Suprapubic skin (tissue), 4 donors: ENCODE measurements at places on chromosomes 7 and 10.

GRCh38 chr10:1377231-1377630 lies 321.0 kb downstream of the WDR37 start:
- no peak for DNase-seq

GRCh38 chr7:44541876-44542610 lies 913 bp upstream of the NPC1L1 start:
- DNase-seq = no peak

DNA sequence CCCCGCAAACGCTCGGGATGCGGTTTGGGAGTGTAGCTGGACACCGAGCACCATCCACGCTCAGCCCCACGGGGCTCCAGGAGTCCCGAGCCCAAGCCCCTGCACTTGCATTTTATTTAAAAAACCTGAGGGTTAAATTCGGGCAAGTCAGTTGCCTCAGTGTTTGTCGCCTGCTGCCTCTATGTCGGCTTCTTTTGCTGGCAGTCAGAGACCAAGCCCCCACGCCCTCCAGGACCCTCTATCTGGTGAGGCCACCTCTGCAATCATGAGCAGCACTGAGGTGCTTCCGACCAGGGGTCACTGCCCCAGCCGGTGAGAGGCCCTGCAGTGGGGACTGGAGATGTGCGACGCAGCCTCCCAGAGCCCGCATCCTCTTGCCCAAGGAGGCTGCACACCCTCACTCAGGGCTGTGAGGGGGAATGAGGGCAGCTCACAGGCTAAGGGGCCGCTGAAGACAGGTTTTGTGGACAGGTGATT lies 13.3 kb upstream of the ZNF273 start:
- DNase-seq = peak; percentile 74

- DNase-seq = no peak
Measured at GRCh38 chr7:18399436-18400235, 95.9 kb upstream of the HDAC9 start.

GRCh38 chr10:128865436-128866195 lies 601.4 kb upstream of the MGMT start:
- DNase-seq = peak; percentile 61

DNA sequence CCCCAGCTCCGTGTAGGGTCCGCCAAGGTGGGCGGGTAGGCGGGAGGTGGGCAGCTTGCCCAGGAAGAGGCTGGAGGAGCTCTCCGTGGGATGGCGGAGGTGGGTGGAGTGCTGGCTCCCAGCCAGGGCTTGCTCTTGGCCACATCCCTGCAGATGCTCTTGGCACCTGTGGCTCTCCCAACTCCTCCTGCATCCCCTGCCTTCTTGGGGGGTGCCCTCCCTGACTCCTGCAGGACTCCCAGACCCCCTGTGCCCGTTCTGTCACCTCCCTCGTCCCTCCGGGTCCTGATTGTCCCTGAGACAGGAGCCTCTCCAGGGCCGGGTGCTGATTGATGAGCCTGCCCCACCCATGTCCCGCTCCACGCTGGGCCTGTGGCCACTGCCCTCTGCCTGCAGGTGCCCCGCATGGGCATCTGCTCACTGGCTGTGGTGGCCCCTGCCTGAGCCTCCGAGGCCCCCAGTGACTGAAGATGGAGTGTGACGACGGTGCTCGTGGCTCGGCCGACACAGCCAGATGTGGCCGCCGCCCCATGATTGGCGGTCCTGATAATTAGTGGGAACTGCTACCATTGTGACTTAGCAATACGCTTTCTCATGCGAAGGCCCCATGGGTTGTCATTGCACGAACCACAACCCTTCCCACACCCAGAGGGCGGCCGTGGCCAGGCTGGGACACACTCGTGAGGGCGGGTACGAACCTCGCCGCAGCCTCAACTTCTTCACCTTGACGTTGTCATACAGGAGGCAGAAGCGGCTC lies 23.6 kb downstream of the CFAP46 start:
- no peak for DNase-seq

DNA sequence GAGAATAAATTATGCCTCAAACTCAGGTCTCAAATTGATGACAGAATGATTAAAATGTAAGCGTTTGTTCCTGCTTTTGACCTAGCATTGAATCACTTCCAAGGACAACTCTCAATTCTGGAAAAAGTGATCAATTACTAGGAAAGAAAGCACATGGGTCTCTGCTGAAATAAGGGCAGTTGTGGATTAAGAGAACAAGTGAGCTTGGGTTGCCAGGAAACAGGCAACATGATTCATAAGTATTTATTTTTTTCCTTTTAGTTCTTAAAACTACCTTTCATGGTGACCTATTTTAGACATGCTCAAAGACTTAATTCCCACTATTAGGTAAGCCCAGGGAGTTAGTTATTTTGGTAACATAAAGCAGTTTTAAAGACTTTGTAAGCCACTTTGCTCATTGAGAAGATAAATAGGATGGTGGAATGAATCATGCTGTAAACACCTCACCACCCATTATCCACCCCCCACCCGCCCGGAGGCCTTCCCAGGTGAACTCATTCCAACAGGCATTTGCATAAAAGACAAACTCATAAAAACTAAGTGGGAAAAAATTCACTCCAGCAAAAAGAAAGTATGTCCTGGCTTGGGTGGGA lies 728.3 kb downstream of the SORCS1 start:
- no peak for DNase-seq

DNA sequence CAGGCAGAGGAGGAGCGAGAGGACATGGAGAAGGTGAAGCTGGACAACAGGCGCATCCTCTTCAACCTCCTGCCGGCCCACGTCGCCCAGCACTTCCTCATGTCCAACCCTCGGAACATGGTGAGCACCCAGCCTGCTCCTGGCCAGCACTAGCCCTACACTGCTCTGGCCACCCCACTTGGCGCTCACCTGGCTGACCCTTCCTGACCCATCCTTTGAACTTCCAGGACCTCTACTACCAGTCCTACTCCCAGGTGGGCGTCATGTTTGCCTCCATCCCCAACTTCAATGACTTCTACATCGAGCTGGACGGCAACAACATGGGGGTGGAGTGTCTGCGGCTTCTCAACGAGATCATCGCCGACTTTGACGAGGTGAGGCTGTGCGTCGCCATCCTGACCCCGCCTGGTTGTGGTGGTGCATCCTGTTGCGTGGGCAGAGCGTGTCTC lies 129.2 kb downstream of the ADCY1 start:
- DNase-seq = peak; percentile 56

DNA sequence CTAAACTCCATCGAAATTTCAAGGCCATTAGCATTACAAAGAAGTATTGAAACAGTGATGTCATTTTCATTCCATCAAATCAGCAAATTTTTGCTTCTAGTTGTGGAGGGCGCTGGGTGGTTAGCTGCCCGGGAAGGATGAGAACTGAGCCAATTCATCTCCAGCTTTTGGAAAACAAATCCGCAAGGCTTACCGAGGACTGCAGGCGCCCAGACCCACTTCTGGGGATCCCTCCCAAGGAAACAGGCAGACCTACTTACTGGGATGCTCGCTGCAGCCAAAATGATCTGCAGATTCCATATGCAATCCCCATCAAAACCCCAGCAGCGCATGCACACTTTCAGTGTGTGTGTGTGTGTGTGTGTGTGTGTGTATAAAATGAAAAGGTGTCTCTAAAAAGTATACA lies 19.2 kb downstream of the TNRC18 start:
- DNase-seq = no peak

DNA sequence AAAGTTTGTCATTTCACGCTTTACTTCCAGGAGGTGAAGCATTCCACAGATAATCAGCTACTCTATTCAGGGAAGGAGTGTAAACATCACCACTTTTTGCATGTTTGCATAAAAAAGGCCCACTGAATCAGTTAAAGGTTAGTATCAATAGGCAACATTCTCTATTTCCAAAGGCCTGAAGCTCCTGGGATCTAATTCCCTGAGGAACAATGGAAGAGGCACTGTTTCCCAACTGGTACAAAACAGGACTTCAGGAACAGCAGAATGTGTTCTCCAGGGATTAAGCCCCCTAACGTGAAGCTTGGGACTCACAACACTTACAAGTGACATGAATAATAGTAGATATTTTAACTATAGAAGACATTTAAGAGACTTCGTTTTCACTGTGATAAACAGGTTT lies 6.1 kb downstream of the LRRN3 start:
- no peak for DNase-seq

DNA sequence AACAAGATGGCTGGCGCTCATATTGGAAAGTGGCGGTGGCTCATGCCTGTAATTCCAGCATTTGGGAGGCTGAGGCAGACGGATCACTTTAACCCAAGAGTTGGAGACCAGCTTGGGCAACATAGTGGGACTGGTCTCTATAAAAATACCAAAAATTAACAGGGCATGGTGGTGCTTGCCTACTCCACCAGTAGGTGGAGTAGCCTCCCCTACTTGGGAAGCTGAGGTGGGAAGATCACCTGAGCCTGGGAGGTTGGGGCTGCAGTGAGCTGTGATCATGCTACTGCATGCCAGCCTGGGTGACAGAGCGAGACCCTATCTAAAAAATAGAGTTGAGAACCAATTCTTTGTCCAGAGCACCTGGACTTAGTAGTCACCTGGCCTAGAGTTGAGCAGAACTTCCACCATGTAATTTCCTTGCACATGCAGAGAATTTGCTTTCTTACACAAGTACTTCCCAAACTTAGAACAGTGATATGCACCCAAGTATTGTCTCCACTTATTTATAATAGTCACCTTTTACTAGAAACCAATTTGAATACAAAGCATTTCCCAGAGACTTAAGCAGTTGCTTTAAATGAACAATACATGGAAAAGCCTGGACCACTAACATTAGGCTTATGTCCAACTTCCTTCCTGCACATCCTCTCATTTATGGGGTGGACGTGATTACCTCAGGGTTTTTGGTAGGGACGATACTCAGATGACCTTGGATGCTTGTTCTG lies 15.9 kb downstream of the LAMB4 start:
- no peak for DNase-seq

DNA sequence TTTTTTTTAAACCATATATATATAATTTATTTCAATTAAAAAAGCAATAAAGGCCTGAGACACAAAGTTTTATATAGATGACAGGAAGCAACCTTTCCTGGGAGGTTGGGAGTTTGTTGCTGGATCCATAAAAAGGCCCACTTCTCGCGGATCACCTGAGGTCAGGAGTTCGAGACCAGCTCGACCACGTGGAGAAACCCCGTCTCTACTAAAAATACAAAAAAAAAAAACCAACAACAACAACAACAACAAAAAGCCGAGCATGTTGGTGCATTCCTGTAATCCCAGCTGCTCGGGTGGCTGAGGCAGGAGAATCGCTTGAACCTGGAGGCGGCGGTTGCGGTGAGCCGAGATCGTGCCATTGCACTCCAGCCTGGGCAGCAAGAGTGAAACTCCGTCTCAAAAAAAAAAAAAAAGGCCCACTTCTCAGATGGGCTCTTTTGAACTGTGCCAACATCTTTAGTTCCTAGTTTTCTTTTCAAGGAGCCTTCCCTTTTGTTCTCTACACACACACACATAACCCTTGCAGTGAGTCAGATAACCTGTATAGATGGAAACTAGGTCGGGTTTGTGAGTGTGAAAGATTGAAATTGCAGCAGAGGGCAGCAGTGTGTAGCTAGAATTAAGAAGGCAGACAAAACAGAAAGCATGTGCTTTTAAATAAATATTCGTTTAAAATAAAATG lies 1.2 kb upstream of the SMNDC1 start:
- DNase-seq = no peak

- no peak for DNase-seq
Measured at GRCh38 chr7:136036336-136036735, 59.2 kb upstream of the MTPN start.

GRCh38 chr7:460374-461116 lies 59.1 kb downstream of the PDGFA start:
- no peak for DNase-seq

GRCh38 chr7:129862682-129863081 lies 90.1 kb downstream of the UBE2H start:
- DNase-seq = no peak

DNA sequence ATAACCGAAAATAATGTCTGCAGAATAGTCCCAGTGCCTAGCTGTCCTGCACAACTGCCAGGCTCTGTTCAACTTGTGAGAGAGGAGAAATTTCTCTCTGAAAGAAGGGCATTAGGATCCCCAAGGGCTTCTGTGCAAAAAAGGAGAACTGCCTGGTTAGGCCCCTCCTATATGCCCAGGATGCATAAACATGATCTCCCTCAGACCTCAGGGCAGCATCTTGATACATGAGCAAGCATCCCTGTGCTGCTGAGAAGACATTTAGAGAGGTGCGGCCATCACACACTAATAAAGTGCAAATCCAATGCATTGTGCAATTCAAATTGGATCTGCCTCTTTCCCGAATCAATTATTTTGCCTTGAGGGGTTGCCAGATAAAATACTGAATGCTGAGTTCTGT lies 553.6 kb downstream of the TNS3 start:
- DNase-seq = no peak

- no peak for DNase-seq
Measured at GRCh38 chr10:31769564-31769963, 159.1 kb downstream of the ARHGAP12 start.

DNA sequence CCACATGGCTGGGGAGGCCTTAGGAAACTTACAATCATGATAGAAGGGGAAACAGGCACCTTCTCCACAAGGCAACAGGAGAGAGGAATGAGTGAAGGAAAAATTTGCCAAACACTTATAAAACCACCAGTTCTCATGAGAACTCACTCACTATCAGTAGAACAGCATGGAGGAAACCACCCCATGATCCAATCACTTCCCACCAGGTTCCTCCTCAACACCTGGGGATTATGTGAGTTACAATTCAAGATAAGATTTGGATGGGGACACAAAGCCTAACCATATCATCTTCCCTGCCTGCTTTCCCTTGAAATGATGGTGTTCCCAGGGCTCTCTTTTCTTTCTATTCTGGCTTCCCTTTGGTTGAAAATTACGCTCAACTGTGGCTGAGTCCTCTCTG lies 262.7 kb upstream of the HABP2 start:
- DNase-seq = no peak

DNA sequence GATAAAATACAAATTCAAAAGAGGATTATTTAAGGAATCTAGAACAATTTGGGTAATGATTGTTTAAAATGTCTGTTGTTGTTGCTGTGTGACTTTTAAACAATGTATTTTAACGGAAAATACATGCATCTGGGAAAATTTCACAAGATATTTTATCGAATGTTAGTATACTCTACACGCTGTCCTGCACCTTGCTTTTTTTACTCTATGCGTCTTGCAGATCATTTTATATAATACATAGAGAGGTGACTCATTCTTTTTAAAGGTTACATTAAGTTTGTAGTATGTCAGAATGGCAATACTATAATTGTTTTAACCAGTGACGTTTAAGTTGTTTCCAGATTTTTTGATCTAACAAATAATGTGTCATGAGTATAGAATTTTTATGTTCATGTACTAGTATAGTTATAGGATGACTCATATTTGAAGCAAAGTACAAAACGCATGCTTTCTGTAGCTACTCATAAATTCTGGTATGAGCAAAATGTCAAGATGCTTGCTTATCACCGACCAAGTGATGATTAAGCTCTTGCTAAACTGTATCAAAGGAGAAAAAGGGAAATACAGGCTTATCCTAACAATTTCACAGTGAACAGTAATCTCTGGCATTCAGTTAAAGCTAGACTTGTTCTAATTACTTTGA lies 4.9 kb downstream of the DKK1 start:
- DNase-seq = no peak

DNA sequence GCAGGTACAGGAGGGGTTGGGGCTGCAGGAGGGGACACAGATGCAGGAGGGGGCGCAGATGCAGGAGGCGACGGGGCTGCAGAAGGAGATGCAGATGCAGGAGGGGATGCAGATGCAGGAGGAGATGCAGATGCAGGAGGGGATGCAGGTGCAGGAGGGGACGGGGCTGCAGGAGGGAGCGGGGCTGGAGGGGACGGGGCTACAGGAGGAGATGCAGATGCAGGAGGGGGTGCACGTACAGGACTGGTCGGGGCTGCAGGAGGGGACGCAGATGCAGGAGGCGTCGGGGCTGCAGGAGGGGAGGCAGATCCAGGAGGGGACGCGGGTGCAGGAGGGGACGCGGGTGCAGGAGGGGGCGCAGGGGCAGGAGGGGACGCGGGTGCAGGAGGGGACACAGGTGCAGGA lies 66.5 kb downstream of the VWA2 start:
- DNase-seq = peak; percentile 53
